ENCODE measurements at places on chromosomes 11 and 22. TPM values are rescaled to one million over a fixed set of nuclear protein-coding genes. Genes with fewer than 3 reads are reported as not detected.
A peak's percentile ranks its signal among the peaks of the same experiment; 100 is the strongest.

PSMC3 gene
- total RNA-seq = 169 TPM

DNA sequence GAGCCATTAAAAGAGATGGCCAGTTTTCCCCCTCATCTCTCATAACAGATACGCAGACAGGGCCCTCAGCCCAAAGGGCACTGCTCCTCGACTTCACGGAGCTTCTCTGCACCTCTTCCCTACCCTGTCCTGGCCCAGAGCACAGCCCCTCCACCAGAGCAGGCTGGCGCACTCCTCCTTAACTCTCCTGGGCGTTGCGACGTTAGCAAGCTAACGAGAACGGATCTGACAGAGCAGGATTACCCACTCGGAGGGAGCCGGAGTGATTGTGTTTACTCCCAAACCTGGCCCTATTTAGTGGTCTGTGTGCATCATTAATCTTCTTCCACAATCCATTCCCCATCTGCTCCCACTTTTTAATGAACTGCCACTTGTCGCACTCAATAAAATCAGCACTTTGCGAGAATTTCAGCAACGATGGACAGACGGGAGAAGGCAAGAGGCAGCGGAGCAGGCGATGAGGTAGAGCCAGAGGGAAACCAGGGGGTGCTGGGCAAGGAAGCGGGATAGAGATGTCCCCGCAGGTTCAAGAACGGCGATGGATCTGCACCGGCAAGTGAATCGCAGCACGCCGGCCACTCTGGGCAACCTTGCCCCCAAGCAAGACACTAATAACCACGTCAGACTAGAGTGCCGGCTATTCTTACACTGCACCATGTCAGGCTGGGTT is 159.4 kb downstream of the BUD13 start:
- DNase-seq = no peak

- no peak for DNase-seq
Measured at GRCh38 chr22:45462034-45462655, 40.5 kb upstream of the FBLN1 start.

DNA sequence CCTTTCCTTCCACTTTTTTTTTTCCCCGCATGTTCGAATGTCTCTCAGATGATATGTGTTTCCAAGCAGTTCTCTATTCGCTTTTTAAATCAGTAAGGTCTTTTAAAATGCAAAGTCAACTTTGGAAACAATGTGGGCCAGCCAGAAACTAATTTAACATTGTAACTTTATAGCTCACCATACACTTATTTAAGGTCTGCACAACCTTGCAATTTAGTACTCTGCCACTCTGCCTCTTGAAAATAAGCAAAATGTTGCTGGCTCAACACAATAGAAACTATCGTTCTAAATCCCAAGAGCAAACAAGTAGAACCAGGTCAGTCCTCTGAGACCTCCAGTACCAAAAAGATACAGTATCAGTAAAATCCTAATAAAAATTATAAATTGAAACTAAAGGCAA is 109.0 kb downstream of the SIK3 start:
- no peak for DNase-seq

DNA sequence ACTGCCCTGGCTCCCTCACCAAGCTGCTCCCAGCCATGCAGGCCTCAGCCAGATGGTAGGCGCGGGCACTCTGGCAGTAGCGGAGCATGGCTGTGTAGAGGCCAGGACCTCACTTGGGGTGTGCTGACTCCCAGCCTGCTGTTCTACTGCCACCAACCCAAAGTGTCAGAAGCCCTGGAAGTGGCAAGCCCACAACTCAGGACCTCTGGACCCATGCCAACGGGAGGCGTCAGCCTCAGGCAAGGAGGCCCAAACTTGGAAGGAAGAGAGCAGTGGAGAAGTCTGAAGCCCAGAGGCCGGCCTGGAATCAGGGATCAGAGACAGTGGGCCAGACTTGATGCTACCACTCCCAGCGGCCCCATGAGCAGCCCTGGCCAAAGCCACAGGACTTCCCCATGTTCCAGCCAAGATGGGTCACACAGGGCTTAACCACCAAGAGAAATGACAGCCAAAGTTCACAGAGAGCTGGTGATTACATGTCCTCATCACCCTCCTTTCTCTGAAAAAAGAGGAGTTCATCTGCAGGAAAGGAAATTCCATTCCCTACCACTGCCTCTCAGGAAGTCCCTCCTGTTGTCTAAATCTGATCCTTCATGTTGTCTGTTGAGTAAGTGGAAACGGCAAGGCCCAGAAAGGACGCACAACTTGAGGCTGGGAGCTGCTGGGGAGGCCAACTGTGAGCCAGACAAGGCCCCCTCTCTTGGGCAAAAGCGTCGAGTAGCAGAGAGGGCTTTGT is 4.4 kb downstream of the ARRB1 start:
- DNase-seq = no peak

DNA sequence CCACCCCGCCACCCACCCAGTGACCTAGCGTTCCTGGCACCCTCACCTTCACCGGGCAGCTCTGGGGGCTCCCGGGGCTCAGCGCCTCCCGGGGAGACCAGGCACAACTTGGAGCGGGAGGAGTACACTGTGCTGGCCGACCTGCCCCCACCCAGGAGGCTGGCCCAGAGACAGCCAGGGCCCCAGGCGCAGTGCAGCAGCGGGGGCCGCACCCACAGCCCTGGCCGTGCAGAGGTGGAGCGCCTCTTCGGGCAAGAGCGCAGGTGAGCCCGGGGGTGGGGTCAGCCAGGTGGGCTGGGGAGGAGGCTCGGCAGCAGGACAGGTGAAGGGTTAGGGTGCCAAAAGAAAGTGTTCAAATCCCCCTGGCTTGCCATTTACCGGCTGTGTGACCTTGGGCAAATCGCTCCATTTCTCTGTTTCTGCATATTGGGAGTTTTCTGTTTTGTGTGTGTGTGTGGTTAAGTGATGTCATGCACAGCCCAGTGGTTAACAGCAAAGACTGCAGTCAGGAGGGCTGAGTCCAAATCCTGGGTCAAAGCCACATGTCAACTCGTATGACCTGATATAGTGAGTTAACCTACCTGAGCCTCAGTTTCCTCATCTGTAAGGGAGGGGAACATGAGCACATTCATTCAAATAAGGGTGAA is 29.5 kb downstream of the TRIOBP start:
- peak; percentile 23 for DNase-seq

GRCh38 chr11:128822130-128822529 is 45.0 kb downstream of the KCNJ1 start:
- DNase-seq = no peak

MS4A7 gene
- not detected for total RNA-seq

GRCh38 chr22:50308597-50308935 is 1.1 kb upstream of the PLXNB2 start:
- no peak for DNase-seq

PDGFB gene
- total RNA-seq = 66.9 TPM

DNA sequence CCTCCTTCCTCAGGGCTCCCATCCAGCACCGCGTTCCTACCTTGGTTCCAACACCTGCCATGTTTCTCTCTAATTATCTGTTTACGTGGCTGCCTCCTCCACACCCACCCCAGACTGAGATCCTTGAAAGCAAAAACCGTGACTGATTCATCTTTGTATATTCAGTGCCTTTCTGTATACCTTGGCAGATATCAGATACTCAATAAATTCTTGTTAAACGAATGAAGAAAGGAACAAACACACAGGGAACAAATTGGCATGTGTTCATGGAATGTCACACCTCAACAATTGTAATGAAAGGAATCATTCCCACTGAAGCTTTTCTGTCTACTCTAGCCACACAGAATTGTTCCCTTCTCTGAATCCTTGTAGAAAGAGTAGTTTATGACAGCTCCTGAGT is 20.4 kb upstream of the LRRC55 start:
- peak; percentile 3 for DNase-seq

MMP8 gene
- not detected for total RNA-seq

DNA sequence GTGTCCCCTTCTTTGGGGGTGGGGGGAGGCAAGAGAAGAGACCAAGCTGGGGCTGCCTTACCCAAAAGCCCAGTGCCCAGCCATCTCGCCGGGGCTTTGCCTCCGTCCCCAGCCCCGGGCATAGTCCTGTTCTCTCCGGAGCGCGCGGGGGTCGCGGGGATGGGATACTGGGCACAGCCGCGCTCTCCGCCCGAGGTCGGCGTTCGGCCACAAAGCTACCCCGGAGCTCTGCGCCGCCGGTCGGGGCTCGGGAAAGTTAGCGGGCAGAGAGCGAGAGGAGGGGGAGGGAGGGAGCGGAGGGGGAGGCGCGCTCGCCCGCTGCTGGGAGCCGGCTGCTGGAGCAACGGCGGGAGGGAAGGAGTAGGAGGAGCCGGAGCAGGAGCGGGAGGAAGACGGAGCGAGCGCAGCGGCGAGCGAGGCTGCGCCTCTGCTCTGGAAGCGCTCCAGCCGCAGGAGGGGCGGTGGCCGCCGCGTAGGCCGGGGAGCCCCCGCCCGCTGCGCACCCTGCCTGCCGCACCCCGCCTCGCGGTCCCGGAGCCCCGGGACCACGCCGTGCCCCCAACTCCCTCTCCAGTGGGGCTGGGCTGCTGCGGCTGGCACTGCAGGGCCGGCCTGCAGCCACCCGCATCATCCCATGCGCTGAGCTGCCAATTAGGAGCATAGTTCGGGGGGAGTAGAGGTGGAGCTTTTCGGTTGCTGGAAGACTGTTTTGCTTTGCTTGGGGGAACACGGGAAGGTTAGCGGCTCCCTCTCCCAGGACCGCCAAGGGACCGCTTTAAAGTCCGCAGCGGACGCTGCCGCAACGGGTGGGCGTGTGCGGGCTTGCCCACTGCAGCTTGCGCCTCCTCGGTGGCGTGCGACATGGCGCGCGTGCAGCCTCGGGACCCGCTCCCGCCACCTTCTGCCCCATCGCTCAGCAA is at the start of gene SCN4B:
Gene SCN4B, minus strand, starts transcription at position 272 of the 920 bp plus-strand sequence. Its CDS starts 150 bp downstream, at position 122.
- no peak for DNase-seq

All from renal cortical epithelial cell (primary cell).